ENCODE measurements at places on chromosomes 4 and X.

GRCh38 chr4:41022116-41022515 is 192.2 kb downstream of the APBB2 start:
- no peak for DNase-seq

- DNase-seq, result no peak
Observed at GRCh38 chr4:17623451-17624001, 9.1 kb downstream of the MED28 start.

DNA sequence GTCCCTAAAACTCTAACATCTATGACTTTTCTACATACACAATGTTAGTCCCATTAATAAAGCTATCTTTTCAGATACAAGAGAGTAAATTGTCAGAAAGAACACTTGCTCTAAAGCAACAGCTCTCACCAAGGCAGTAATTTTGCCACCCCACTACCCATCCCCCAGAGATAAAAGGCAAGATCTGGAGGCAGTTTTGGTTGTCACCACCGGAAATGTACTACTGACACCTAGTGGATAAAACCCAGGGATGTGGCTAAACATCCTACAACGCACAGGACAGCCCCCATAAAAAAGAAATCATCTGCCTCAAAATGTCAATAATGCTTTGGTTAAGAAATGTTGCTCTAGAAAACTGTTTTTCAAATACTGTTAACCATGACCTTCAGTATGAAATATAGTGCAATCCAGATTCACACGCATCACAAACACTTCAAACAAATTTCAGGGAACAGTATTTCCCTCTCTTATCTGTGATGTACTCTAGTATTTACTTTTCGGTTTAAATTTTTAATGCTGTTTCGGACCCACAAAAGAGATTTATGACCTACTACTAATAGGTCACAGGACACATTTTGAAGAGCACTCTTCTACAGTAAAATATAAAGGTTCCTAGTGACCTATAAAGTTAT is 5.1 kb downstream of the FBXL5 start:
- peak; percentile 12 for DNase-seq

- DNase-seq, result no peak
Observed at GRCh38 chr4:38001927-38002326, 41.7 kb downstream of the PTTG2 start.

GRCh38 chr4:106424426-106424825 is 55.8 kb upstream of the GIMD1 start:
- DNase-seq, result no peak

DNA sequence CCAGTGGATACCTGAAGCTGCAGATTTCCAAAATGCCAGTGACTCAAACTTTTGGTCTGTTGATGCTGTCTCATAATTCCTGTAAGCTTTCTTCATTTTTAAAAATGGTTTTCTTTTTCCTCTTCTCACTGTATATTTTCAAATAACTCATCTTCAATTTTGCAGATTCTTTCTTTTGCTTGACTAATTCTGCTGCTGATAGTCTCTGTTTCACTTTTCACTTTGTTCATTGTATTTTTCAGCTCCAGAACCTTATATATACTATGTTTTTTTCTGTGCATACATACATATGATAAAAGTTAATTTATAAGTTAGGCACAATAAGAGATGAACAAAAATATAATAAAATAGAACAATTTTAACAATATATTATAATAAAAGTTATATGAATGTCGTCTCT is 237.7 kb upstream of the GPRIN3 start:
- no peak for DNase-seq

DNA sequence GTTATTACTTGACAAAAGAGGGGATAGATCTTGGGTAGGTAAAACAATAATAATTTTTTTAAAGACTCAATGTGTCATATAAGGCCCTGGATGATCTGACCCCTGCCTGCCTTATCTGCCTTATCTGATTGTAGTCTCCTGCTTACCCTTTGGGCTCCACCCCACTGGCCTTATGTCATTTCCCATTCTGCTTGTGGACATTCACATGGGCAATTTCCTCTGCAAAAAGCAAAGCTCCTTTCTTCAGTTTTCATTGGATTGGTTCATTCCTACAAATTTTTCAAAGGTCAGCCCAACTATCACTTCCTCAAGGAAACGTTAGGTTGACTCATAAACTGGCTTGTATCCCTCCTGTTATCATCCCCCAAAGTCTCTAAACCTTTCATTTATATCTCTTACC is 15.7 kb upstream of the TET2 start:
- no peak for DNase-seq

- DNase-seq, result no peak
Observed at GRCh38 chr4:38371391-38371851, 292.6 kb upstream of the KLF3 start.

GRCh38 chr4:87469390-87469789 is 47.0 kb downstream of the NUDT9 start:
- DNase-seq, result no peak

DNA sequence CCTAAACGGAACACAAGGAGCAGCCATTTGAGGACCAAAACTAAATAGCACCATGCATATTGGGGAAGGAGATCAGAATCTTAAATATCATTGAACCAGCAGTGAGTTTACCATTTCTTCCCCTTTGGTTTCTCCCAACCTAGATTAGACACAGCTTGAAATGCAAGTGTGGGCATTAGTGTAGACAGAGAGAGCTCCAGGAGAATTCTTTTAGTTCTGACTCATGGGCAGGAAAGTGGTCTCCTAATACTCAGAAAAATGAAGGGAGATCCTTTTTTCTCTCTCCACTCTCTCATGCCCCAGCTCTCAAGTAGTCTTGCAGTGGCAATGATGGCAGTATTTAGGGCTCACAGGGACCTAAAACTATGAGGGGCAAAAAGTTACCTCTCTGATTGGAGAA is 567.9 kb downstream of the INPP4B start:
- no peak for DNase-seq

GRCh38 chr4:99468889-99469288 is 33.7 kb upstream of the ADH7 start:
- DNase-seq, result no peak

- DNase-seq, result no peak
Observed at GRCh38 chr4:183450108-183450507, 5.7 kb downstream of the CDKN2AIP start.

GRCh38 chr4:143375326-143376073 is 38.8 kb downstream of the GAB1 start:
- no peak for DNase-seq

DNA sequence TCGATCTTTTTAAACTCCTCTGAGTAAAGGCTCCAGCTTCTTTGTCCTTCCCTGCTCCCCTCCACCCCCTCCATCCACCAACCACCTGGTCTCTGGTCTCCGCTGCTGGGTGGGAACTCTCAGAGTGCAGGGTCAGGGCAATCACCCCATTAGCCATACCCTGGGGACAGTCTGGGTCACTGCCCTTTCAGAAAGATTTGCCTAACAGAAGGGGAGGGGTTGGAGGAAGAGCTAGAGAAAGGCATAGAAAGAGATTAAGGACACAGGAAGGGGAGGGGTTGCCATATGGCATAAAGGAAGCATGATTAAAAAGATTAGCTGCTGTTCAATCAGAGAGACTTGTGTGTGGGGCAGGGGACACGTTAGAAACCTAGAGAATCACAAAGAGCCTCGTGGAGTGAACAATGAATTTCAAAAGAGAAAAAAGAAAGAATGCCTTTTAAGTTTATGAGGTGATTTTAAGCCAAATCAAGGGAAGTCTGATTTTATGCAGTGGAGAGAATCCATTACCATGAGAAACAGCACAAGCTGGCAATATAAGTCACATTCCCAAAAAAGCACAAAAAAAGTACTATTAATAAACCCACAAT is 115.5 kb upstream of the ACSL4 start:
- no peak for DNase-seq
